Retinal pigment epithelial cell (primary cell): ENCODE measurements at places on chromosomes 6 and 20.

DNA sequence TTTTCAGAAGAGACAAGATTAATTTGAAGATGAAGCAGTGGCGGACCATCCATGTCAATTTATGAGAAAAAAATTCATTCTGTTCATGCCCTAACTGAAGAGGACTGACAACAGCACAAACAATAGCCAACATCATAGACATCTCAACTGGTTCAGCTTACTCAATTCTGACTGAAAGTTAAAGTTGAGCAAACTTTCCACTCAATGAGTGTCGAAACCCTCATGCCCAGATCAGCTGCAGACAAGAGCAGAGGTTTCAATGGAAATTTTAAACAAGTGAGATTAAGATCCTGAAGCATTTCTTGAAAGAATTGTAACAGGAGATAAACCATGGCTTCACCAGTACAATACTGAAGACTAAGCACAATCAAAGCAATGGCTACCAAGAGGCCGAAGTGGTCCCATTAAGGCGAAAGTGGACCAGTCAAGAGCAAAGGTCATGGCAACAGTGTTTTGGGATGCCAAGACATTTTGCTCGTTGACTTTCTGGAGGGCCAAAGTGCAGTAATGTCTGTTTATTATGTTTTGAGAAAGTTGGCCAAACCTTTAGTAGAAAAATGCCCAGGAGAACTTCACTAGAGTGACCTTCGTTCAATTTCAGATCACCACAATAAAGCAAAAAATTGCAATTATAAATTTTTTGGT is 6.1 kb upstream of the SFT2D1 start:
- no peak for DNase-seq

DNA sequence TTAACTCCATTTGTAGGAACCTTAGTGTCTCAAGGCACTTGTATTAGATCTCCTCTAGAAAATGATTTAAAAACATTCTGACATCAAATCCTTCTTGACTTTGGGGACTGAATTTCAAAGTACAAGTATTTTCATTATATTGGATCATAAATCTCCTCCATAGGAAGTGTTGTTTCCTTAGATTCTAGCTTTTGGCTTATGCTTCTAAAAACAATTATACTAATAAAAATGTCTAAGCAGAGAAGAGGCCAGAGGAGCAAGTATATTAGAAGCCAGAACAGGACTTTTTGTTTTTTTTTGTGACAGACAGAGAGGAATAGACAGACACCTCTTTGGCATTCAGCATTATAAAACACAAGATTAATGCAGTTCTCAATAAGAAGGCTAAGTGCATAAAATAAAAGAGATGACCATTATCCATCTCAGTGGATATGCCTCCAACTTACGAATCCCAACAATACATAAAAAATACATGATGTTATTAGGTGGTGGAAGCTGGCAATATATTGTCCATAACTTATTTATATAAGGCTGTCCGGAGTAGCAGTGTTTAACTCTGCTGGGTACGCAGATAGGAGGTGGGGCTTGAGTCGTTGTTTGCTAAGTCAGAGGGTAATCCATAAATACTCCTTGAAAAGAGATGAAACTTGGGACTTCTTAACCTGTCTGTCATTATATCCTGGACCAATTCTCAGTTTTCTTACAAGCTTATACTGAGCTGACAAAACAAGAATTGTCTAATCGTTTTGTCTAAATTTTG is 31.9 kb upstream of the NOX3 start:
- no peak for DNase-seq

DNA sequence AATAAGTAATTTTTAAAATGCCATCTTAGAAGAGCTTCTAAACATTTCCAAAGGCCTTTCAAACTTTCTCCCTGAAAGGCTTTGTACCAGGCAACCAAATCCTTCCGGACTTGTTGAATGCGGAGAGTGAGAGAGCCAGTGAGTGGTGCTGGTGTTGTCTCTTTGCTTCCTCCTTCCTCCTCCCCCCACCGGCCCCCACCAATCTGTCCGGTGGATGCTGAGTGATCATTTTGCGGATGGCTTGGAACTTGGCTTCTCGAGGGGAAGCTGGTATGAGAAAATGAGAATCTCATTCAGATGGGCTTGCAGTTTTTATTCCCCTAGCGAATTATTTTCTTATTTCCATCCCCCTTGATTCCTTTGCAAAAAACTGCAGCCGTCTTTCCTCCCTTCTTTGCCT is 97.3 kb downstream of the ANKRD60 start:
- DNase-seq: no peak

DNA sequence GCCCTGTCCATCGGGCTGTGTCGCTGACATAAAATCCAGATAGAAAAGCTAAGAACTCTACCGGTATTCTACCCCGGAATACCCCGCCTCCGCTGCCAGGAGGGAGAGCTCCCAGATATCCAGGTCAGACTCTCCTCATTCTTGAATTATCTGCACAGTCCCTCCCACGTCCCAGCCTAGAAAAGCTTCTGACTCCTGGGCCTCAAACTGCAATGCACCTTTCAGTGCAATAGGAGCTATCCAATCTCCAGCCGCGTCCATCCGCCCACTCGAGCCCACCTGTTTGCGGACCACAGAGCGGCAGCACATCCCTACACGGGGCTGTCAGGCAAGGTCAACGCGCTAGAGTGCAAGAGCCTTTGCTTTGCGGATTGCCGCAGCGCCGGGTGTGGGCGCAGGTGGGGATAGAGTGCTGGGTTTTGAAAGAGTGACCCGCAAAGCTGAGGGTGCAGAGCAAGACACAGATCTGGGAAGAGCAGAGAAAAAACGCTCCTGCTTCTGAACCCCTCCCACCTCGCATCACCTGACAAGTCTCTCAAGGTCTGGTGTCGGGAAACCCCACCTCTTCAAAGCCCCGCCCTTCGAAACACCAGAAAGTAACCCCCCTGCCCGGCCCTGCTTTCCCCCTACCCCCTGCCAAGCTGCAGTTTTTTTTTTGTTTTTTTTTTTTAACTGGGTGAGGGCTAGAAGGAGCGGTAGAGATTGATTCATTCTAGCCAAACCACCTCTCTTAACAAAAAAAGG is 1.3 kb downstream of the TAPBP start:
- DNase-seq: no peak

DNA sequence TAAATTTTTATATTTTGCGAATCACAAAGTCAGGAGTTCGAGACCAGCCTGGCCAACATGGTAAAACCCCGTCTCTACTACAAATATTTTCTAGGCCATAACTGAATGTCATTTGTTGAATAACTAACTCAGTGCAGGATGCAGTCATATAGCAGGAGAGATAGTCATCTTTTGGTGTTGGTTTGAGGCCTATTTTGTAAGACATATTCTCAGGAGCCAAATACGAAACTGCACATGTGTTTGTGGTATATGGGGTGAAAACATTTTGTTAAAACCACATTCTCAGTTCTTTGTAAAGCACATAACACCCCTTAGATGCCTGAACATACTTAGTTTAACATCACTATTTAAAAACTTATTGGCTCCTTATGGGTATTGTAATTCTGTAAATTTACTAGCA is 4.7 kb upstream of the ENPP5 start:
- DNase-seq: no peak

DNA sequence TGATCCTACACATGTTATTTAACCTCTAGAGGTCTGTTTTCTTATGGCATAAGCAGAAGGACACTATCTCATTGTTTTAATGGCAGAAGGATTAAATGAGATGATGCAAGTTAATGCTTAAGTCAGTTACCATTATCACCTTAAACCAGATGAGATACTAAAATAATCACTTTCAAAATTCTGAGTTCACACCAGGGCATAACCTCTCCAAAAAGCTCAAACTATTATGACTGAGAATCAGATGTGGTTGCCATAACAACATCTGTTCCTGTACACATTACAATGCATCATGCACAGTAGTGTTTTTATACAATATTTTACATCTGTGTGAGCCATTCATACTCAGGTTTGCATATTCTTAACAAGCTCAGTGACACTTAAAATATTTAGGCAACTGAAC is 10.2 kb downstream of the ADNP start:
- no peak for DNase-seq

DNA sequence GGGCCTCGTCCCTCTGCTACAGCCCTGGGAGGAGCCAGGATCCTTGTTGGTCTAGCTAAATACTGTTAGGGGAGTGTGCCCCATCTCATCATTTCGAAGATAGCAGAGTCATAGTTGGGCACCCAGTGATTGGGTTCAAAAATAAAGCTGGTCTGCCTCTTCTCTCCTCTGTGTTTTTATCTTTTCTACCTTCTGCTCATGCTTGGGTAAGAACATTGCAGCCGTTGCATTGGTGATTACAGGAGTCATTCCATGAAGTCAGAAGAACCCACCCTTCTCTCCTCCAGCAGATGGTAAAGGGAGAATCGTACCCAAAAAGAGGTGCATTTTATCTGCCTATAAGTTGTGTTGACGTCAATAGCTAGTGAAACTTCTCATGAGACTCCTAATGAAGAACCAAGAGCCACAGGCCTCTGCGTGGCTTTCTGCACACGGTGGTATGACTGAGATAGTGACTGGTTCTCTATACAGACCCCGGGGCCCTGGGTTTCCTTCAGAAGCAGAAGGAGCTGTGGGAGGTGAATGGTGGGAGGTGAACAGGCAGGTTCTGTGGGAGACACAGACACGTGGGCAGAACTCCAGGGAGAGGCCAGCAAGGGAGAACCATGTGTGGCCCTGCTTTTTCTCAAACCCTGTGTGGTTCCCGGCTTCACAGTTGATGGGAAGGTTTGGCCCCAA is 5.7 kb upstream of the FAM209A start:
- DNase-seq: no peak

GRCh38 chr6:123859291-123859690 is 55.6 kb downstream of the NKAIN2 start:
- DNase-seq: no peak

DNA sequence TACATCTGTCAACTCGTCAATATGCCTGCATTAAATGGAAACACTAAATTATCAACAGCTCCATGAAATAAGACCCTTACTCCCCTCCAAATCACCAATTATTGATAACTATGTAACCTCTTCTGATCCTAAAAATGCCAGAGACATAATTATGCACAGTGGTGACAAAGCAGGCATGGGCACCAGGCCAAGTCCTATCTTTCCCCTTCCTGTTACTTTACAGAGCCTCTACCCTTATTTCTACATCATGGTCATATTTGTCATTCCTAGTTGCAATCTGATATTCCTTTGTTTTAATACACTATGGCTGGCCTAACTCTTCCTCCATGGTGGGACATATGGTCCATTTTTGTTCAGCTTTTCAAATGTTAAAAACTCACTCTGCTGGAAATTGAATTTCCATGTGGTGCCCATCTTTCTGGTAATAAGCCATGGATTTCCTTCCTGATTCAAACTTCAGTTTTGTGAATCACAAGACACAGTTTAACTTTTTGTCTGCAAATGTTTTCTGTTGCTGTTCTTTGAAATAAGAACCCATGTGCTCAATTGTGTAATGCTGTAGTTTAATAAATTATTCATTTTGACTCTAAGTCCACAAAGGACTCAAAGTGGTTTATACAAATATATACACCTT is 41.8 kb upstream of the ARFGEF2 start:
- no peak for DNase-seq

DNA sequence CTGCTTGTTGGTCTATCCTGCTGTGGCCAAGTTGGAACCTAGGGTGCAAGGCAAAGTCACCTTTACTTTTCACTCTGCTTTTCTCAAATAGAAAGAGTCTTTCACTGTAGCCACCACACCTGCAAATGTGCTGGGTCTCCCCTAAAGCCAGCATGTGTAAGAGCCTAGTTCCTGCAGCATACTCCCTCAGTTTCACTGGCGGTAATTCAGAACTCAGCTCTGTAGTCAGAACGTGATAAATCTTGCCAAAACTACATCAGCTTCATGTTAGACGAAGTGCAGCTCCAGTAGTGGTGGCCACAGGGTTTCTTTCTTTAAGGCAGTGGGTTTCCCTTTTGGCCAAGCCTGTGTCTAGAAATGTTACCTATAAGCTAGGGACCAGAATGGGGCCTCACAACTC is 72.0 kb upstream of the HMGCLL1 start:
- no peak for DNase-seq

GRCh38 chr6:119352001-119352400 is 2.4 kb upstream of the MAN1A1 start:
- DNase-seq: no peak

DNA sequence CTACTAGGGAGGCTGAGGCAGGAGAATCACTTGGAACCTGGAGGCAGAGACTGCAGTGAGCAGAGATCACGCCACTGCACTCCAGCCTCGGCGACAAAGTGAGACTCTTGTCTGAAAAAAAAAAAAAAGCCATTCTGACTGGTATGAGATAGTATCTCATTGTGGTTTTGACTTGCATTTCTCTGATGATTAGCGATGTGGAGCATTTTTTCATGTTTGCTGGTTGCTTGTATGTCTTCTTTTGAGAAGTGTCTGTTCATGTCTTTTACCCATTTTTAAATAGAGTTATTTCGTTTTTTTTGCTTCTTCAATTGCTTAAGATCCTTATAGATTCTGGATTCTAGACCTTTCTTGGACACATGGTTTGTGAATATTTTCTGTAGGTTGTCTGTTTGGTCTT is 103.5 kb upstream of the SIM1 start:
- DNase-seq: no peak

DNA sequence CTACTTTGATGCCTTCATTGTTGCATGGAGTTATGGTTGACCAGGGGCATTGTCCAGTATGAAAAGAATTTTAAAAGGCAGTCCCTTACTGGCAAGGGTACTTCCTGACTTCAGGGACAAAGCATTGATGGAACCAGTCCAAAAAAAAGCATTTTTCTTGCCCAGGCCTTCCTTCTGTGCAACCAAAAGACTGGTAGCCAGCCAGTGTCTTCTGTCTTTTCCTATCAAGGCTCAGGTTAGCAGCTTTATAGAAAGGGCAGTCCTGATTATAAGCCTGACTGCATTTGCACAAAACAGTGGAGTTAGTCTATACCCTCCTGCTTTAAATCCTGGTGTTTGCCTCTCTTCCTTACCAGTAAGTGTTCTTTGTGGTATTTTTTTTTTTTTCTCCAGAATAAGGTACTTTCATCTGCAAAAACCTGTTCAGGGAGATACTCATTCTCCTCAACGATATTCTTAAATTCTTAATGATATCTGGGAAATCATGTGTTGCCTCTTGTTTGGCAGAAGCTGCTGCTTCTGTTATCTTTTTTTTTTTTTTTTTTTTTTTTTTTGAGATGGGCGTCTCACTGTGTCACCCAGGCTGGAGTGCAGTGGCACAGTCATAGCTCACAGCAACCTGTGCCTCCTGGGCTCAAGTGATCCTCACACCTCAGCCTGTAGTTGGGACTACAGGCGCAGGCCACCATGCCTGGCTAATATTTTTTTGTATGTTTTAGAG is 33.9 kb downstream of the SCAF8 start:
- DNase-seq: peak; percentile 6

GRCh38 chr6:53725791-53726575 is 60.4 kb upstream of the KLHL31 start:
- no peak for DNase-seq

GRCh38 chr20:62900692-62901584 is 25.4 kb downstream of the DIDO1 start:
- no peak for DNase-seq
